Caudate nucleus (tissue), 63 donors: ENCODE measurements at places on chromosomes 1 and 21.

- DNase-seq, result peak; percentile 33
These were observed 1.0 kb downstream of the PRDX6 start for GRCh38 chr1:173478094-173478674.

GRCh38 chr1:118773656-118774055 lies 214.5 kb downstream of the TBX15 start:
- no peak for DNase-seq

DNA sequence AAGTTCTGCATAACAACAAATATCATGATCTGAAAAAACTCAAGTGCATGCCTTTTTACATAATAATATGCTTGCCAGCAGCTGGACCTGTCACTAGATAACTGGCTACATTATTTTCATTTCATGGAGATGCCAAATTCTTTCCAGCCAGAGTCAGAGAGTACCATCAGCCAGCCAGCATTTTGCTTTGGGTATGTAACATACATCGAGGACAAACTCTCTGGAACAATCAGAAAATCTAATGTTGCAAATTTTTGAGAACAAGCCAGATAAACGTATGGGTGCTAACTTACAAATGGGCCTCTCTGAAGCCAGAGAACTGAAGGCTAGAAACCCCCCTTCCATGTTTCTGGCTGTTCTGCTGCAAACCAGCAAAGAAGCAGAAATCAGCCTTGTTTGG lies 76.3 kb upstream of the BACE2 start:
- DNase-seq, result no peak

- DNase-seq, result no peak
These were observed 34.2 kb upstream of the TTC22 start for GRCh38 chr1:54835131-54835898.

DNA sequence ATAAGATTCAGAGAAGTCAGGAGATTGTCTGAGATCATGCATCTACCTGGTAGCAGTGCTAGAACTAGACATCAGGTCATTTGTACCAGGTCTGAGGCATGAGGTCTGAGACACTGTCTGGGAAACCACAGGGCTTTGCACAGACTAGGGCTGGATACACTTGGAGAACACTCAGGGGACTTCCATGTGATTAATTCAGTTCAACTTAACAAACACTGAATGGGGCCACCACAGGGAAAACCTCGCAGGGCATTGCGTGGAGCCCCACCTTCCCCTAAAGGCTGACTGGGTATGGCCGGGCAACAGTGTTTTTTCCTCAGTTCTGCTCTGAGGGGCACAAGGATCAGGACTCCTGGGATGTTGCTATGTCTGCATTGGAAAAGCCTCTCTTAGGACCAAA lies 86.5 kb upstream of the WARS2 start:
- no peak for DNase-seq

GRCh38 chr1:20486457-20487235 lies 636 bp upstream of the CAMK2N1 start:
- DNase-seq, result peak; percentile 70

DNA sequence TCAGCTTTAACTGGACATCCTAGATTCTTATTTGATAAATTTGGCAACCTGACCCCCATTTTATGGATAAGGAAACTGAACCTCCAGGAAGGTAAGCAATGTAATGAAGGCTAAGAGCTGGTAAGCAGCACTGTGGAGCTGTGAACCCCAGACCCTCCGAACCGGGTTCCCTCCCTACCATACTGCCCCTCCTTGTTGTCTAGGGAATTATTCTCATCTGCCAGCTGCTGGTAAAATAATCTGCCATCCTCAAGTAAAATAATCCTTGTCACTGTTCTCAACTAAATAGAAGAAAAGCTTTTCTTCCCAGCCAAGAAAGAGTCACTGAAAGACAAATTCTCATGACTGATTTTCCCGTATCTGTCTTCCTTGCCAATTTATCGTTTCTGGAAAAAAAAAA lies 55.8 kb upstream of the PRDX6 start:
- no peak for DNase-seq

GRCh38 chr1:21331752-21332478 lies 41.7 kb upstream of the ECE1 start:
- no peak for DNase-seq

DNA sequence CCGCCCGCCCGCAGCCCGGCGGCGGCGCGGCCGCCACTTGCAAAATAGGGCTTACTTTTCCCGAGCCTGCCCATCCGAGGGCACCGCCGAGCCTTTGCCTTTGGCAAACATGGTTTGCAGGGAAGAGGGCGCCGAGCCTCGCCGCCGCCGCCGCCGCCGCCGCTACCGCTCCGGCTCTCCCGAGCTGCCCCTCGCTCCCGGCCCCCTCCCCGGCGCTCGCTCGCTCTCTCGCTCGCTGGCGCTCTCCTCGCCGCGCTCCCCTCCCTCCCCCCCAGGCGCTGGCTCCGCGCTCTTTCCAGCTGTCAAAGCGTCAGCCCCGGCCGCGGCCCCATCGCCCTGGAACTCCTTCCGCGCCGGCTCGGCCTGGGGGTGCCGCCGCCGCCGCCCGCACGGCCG lies 298 bp downstream of the SSBP3 start:
- no peak for DNase-seq

DNA sequence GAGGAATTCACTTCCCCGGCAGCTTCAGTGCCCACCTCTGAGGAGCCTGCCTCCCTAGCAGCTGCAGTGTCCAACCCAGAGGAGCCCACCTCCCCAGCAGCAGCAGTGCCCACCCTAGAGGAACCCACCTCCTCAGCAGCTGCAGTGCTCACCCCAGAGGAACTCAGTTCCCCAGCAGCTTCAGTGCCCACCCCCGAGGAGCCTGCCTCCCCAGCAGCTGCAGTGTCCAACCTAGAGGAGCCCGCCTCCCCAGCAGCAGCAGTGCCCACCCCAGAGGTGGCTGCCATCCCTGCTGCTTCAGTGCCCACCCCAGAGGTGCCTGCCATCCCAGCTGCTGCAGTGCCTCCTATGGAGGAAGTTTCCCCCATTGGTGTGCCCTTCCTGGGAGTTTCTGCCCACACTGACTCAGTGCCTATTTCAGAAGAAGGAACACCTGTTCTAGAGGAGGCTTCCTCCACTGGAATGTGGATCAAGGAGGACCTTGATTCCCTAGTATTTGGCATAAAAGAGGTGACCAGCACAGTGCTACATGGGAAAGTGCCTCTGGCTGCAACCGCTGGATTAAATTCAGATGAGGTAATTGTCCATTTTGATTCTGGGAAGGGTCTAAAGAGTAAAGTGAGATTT lies 77.4 kb upstream of the BMP8A start:
- no peak for DNase-seq

- DNase-seq, result no peak
These were observed 179.8 kb downstream of the PHTF1 start for GRCh38 chr1:113579256-113580018.

DNA sequence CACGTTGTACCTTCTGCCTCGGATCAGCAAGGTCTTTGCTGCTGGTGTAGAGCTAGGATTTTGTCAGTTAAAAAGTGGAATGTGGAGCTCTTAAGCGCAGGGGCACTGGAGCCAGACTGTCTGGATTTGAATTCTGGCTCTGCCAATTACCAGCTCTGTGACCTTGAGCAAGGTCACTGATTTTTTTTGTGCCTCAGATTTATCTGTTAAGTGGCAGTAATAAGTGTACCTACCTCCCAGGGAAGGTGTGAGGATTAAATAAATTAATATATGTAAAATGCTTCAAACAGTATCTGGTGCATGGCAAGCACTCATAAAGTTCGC lies 40.3 kb downstream of the UBE2U start:
- no peak for DNase-seq

- DNase-seq, result no peak
These were observed 6.2 kb upstream of the TMEM54 start for GRCh38 chr1:32907435-32907834.

GRCh38 chr1:29824025-29824424 lies 587.7 kb downstream of the PTPRU start:
- DNase-seq, result no peak

- DNase-seq, result no peak
These were observed 412.4 kb downstream of the DISC1 start for GRCh38 chr1:232038706-232039677.

DNA sequence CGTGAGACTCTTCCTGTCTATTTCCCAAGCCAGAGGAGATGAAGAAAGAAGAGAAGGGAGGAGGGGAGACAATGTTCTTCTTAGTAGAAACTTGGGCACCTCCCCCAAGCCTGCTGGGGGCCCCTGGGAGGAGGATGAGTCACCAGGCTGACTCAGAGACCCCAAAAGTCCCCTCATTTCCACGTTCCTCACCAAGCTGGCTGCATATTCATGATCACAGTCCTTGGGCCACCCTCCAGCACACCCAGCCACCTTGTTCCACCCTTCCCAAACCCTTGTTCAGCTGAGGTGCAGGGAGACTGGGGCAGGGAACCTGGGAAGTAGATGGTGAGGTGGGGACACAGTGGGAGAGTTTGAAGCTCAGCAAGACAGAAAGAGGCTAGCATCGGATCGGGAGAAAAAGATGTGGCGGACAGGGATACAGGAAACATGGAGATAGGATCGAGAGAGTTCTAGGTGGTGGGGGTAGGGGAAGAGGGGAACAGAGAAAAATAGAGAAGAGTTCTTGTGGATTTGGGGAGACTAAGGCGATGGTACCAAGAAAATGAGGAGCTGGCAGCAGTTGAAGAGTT lies 712 bp downstream of the RAB13 start:
- DNase-seq, result no peak

DNA sequence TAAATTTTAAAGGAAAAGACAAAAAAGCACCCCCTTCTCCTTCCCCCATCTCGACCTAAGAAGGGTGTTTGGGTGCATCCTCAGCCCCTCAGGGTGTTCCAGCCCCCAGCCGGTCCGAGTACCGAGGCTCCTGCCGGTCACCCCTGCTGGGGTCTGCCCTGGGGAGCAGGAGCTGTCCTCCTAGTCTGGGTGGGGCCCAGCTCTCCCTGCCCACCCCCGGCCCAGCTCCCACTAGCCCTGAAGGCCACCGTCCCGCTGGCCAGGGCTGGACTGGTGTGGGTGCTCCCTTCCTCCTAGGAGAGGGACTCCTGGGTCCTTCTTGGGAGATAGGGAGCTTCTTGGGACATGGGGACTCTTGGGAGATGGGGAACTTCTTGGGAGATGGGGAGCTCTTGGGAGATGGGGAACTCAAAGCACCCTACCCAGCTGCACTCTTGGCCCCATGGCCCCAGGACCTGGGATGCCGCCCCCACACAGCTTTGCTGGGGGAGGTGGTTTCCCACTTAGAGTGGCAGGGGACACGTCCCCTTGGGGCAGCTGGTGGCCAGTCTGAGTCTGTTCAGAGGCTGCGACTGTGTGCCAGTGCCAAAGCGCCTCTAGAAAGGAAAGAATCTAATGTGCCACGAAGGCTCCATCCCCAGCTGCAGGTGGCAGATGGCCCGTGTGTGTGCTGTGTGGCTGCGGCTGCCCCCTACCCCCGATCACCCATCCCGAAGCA lies 44.5 kb downstream of the MORN1 start:
- DNase-seq, result no peak

DNA sequence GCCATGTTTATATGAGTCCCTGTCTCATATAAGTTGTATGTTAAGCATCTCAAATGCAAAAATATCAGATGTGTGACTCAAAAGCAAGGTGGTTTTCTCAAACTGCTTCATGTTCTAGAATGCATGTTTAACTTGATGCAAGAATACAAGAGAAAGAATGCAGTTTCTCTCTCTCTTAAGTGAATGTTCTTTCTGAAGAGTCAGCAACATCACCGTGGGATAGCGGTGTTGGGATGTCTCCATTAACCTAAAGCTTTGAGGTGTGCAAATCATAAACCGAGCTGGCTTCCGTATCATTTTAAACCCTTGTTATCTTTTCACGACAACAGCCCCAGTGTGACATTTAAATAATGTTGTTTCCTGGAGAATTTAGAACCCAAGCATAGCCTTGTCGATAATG lies 48.4 kb upstream of the TARBP1 start:
- no peak for DNase-seq

DNA sequence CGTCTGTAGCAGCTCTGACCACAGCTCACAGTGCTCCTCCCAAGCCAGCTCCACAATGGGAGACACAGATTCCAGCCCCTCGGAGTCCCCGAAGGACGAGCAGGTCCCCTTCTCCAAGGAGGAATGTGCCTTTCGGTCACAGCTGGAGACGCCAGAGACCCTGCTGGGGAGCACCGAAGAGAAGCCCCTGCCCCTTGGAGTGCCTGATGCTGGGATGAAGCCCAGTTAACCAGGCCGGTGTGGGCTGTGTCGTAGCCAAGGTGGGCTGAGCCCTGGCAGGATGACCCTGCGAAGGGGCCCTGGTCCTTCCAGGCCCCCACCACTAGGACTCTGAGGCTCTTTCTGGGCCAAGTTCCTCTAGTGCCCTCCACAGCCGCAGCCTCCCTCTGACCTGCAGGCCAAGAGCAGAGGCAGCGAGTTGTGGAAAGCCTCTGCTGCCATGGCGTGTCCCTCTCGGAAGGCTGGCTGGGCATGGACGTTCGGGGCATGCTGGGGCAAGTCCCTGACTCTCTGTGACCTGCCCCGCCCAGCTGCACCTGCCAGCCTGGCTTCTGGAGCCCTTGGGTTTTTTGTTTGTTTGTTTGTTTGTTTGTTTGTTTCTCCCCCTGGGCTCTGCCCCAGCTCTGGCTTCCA lies 22.9 kb upstream of the VPS13D start:
- DNase-seq, result no peak

DNA sequence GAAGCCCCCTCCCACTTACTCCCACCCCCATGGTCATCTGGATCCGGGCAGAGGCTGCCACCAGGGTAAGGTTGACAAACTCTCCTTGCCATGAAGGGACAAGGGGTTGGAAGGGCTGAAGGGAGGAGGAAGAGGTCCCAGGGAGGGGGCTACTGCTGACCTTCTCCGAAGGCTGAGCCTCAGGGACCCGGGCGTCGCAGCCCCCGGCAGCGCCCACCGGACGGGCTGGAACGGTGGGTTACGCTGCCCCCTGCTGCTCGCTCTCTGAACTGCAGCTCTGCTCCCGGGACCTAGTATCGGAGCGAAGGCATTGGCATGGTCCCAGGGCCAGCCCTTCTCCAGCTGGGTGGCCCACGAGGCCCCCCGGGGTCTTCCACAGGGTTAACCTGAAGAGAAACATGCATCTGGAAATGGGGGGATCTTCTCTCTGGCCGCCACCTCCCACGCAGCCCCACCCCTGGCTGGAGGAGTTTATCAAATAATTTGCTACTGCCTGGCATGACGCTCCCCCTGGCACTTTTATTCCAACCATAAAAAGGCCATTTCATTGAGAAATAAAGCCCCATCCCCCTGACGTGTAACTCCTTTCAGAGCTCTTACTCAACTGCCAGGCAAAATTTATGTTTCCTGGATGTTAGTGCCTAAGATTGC lies 70.4 kb upstream of the TARDBP start:
- DNase-seq, result no peak

DNA sequence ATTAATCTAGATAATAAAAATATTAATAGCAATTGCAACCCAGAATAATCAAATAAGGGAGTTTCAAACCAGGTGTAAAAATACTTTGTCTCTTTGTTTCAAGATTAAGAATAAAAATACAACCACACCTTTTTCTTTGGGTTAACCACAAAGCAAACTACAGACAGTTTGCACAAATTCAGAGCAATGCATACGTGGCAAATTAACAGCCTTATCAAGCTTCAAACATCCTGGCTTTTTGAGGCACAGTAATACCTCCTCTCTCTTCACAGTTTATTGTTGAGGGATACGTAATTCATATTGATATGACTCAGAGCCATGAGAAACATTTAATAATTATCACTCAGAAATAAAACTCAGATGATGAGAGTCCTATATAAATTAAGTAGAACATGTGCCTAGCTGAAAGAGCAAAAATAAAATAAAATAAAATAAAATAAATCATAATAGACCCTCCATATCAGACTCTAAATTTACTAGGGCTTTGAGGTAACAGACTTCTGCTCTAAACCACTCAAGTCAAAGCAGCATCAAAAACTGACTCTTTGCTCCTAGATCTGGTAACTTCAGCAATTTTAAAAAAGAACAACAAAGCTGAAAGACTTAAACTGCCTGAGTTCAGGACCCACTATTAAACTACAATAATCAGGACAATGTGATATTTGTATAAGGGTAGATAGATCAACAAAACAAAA lies 11.4 kb downstream of the EDEM3 start:
- DNase-seq, result no peak
